Activated CD8-positive, alpha-beta memory T cell treated with anti-CD3 and anti-CD28 coated beads for 4 hours (primary cell): ENCODE measurements at places on chromosomes 1 and 21.

GRCh38 chr21:22710721-22711120, 1712.5 kb downstream of the NCAM2 start:
- no peak for DNase-seq

GRCh38 chr21:42493109-42494060, 2.6 kb downstream of the RSPH1 start:
- no peak for DNase-seq

- no peak for DNase-seq
Measured at GRCh38 chr1:119275145-119276134, 93.1 kb upstream of the HAO2 start.

DNA sequence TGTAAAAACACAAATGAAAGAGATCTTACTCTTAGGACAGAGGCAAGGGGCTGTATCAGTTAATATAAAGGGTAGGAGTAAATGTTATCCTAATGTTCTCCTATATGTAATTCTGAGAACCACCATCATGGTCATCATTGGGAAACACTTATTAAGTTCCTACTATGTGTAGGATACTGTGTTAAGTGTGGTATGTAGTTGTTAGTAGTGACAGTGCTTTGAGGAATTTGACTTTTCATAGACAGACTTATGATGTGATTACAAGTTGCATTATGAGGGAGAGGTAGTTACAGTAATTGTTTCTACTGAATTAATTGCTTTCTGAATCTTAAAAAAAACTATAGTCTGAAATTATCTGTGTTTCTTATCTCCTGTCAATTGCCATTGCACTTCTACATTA, 51.8 kb upstream of the PGD start:
- DNase-seq, result no peak

DNA sequence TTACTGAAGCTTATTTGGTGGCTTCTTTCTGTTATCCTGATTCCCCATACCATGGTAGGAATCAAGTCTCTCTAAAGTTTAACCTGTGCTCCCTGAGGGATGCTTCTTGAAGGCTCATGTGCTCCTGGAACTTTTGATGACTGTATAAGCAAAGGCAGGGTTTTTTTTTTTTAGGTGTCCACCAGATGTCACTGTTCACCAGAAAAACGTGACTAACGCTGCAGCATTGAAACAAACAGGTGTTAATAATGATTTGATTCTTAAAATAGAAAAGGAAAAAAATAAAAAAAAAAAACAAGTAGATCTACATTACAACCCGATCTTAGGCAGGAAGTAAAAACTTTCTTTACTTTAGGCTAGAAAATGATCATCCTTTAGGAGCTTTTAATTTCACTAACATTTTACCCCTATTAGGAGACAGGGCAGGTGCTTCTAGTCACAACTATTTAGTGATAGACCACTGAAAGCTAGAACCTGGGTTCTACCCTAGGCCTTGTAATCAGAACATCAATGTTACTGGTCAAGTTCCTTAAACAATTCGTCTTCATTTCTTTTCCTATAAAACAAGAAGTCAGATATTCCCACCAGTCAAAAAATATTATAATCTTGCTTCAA, 223.0 kb downstream of the PLA2G4A start:
- DNase-seq, result no peak

GRCh38 chr1:57532299-57532698, 108.4 kb upstream of the DAB1 start:
- DNase-seq, result no peak

DNA sequence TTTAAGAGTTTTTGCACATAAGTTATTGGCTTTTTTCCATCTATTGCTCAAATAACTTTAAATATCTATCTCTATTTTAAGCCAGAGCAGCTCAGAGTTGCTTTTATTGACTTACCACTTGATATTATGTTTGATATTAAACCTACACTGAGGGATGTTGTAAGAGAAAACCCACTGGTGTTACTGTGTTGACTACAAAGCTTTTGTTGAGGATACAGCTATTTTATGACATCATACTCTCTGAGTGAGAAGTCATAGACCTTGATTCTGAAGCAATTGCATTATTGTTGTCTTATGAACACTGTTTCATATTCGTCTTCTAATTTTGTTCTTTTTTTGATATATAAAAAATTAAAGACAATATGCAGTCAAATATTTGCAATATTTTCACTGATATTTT, 560.4 kb downstream of the PTBP2 start:
- no peak for DNase-seq

- no peak for DNase-seq
Measured at GRCh38 chr21:17921579-17922530, 102.7 kb upstream of the C21orf91 start.

- DNase-seq, result no peak
Measured at GRCh38 chr1:118914379-118915161, 73.6 kb downstream of the TBX15 start.

GRCh38 chr1:12549460-12550349, 68.3 kb downstream of the DHRS3 start:
- no peak for DNase-seq

DNA sequence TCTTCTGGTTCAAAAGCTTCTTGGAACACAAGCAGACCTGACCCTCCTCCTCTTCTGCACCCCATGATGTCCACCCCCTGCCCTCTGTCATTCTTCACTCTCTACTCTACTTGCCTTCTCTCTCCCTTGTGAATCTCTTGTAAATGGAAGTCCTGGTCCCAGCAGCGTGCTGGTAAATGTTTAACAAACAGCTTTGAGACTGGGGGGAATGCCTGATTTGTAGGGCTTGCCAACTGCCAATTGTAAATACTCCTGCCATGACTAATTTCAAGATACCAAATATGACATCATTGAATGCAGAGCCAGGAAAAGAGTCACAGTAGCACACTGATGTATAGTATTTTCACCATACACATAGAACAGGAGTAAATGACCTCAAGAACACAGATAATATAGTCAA, 40.9 kb upstream of the LRRN2 start:
- DNase-seq, result no peak

DNA sequence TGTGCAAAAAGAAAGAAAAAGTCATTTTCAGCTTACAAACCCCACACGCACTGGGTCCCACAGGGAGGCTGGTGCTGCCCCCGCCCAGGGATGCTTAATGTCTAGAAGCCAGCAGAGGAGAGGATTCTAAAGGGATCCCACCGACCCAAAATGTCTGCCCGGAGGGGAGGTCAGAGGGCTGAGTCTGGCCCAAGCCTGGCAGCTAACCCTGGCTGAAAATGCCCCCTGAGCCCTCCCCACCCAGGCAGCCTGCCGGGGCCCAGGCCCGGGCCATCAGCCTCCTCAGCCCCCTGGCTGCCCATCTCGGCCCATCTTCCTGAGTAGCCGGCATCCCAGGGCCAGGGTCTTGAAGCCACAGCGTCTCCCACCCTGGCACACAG, 33.5 kb downstream of the ACOT7 start:
- no peak for DNase-seq

- DNase-seq, result no peak
Measured at GRCh38 chr1:223820515-223820858, 25.3 kb downstream of the TP53BP2 start.

DNA sequence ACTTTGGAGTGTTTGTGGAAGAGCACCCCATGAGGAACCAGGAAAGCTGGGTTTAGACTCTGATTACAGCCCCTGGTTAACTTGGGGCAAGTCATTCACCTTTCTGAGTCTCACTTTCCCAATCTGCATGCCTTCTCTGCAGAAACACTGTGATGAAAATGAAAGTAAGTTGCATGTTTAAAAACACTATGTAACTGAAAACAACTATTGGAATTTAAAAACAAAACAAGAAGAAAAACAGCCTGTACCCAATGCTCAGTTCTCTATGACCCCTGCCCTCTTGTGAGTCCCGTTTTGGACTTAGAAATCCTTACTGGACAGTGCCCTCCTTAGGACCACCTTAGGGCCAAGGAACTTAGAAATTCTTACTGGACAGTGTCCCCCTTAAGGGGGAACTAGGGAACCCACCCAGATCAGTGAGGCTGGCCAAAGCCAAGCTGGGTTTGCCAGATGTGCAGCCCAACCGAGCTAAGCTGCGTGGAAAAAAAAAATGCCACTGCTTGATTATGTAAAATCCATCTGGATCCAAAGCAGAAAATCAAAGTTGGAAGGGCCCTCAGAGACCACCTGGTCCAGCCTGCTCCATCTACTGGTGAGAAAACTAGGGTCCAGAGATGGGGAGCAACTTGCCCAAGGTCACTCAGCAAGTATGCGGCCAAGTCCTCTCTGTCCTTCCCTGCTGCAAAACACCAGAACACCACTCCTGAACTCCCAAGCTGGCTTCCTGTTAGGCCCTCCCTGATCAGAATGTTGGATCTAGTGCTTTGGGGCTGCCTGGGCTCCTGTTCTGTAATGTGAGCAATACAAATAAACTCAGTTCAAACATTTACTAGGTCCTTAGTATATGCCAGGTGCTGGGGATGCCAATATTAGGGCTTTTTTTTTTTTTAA, 77.7 kb downstream of the MRPL37 start:
- no peak for DNase-seq

DNA sequence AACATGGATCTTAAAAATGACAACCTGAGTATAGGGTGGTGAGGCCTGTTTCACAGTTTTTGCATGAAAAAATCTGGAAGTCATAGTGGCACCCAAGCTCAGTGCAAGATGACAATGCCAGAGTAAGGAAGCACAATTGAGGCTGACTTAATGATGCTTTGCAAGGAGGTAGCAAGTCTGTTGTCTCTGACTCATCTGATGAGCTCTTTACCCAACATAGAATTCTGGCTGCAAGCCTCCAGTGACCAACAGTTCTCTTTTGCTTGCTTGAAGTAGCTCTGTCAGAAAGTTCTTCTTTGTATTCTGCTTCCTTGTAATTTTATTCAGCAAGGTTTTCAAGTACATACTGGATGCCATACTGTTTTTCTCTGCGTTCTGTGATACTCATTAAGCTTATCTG, 117.1 kb downstream of the FOXD2 start:
- no peak for DNase-seq

DNA sequence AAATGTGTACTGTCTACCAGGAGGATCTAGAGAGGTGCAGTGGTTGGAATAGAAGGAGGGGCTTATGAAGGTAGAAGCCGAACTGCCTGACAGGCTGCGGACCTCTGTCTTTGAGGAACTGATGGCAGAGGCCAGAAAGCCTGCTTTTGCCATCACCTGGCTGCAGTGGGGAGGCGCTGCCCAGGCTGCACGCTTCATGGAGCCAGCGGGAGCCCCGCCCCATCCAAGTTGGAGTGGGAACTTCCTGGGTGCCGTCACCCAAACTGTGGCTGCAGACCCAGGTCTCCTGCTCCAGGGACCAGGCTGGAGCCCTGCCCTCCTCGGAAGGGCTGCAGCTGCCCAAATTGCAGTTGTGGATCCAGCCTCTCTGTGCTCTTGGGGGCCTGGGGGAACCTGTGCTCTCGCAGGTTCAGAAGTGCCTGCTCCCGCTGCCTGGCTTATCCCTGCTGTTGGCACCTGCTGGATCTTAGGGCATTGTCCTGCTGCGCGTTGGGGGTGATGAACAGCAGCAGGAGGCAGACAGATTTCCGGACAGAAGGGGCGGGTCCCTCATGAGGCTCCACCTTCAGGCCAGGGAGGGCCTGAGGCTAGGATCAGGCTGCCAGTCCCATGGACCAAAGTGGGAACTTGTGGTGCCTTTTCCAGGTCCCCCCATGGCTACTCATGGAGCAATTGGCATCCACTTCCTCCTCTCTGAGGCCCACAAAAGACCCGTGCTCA, 118.0 kb upstream of the PLPPR4 start:
- no peak for DNase-seq

GRCh38 chr1:76203127-76203526, 128.6 kb downstream of the ST6GALNAC3 start:
- DNase-seq, result no peak

GRCh38 chr1:61279570-61279969, 197.2 kb downstream of the NFIA start:
- no peak for DNase-seq

DNA sequence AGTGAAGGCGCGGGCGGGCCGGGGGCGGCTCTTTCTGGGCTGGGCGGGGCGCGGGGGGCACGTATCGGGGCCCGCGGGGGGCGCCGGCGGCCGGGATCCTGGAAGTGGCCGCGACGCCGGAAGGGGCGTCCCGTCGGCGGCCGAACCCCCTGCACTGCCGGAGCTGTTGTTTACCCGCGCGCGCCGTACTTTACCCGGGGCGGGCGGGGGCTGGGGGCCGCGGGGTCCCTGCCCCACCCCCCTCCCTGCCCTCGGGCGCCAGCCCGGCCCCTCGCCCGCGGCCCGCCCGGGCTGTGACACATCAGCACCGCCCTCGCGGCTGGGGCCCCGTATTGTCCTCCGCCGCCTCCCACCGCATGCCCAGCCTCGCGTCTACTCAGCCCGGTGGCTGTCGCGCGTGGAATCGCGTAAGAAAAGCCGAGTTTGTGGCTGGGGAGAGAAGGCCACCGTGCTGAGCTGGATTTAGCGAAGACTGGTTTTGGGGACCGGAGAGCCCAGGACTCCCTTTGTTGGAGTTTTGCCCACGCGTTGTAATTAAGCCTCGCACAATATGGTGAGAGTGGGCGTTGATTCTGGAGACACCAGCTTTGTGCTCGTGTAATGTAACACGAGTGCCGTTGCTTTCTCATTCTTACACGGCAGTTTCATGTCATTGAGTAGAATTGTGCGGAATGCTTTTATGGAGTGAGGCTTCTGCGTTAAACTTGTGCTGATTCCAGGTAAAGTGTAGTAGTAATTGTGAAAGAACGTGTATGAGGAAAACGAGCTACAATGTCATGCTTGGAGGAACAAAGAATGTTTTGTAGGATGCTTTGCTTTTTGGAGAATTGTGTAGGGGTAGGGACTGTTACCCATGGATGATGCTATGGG, 559 bp downstream of the BACH1 start:
- DNase-seq, result peak; percentile 51

- no peak for DNase-seq
Measured at GRCh38 chr1:209187589-209187988, 395.9 kb upstream of the CAMK1G start.

- DNase-seq, result no peak
Measured at GRCh38 chr1:94651076-94651475, 109.5 kb upstream of the F3 start.

GRCh38 chr1:42979896-42980800, 21.5 kb upstream of the SLC2A1 start:
- no peak for DNase-seq

DNA sequence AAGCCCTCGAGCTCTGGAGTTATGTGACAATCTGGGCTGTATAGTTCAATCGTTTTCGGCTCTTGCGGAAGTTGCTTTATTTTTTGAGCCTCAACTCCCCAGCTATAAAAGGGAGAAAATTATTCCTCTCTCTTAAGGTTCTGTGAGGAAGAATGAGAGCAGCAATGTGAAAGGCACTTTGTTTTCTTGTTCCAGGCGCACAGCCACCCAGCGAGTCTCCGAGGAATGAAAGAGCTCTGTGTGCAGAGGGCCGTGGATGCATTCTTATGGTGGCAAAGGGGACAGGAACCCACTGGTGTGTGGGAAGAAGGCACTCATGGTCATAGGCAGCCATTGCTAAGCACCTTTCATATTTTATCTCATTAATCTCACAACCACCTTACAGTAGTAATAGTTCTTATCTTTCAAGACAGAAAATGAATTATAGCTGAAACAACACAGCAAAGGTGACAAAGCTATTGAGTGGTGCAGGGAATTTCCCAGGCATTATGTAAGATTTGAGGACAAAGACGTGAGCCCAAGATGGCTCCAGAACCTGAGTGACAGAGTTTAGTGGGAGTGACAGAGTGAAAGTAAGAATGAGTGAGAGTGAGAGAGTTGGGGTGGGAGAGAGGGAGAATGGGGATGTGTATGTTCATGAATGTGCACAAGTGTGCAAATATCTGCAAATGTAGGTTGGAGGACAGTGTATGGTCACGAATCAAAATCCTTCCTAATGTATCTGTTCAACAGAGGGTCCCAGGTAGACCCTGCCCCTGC, 9.4 kb downstream of the CYP2J2 start:
- no peak for DNase-seq

GRCh38 chr1:167207940-167208623, 12.6 kb upstream of the POU2F1 start:
- DNase-seq, result no peak

GRCh38 chr1:10943991-10944730, 68.3 kb upstream of the TARDBP start:
- DNase-seq, result no peak
